T-cell (primary cell): ENCODE measurements at places on chromosomes 11 and 22. TPM values are rescaled to one million over a fixed set of nuclear protein-coding genes. Genes with fewer than 3 reads are reported as not detected.

The APLNR gene
- not detected for total RNA-seq

The ADORA2A gene
- 31.3 TPM for total RNA-seq

The ANO9 gene
- 120 TPM for total RNA-seq

The LRRC74B gene
- 0.16 TPM for total RNA-seq

The SLC25A1 gene
- 24.1 TPM for total RNA-seq

The SLC37A2 gene
- total RNA-seq = 1.1 TPM

The TSPAN18 gene
- total RNA-seq = 46.7 TPM

The OR51E2 gene
- not detected for total RNA-seq

The GTSE1 gene
- 0.44 TPM for total RNA-seq

GRCh38 chr22:43884600-43885318 is 7.1 kb downstream of the PNPLA5 start:
- peaks cover 76% of the 10 kb centered on the region for H3K27me3 ChIP-seq
- H3K36me3 ChIP-seq = no peaks in the 10 kb centered on the region
- H3K4me3 ChIP-seq = no peak overlapping the region
- peak; percentile 33 for DNase-seq

DNA sequence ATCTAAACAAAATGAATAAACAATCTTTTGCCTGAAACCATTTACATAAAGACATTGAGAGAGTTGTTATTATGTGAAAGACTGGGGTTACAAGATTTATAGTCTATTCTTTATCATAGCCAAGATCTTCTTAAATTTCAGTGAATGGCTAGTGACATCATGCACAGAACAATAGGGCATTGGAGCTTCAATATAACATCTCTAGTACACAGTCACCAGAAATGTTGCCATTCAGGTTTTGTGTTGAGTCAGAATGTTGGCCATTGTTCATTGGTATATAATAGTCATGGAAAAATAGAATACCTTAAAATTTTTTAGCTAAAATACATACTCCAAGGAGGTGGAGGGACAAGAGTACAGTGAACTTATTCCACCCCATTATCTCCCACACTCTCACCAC is 44.3 kb downstream of the SLC5A12 start:
- H3K4me3 ChIP-seq = no peak overlapping the region
- no peaks in the 10 kb centered on the region for H3K27me3 ChIP-seq
- DNase-seq = no peak

GRCh38 chr22:42682113-42682851 is 33.1 kb upstream of the CYB5R3 start:
- H3K4me1 ChIP-seq = no peaks in the 10 kb centered on the region
- no peak overlapping the region for H3K4me3 ChIP-seq
- no peak overlapping the region for H3K27ac ChIP-seq

DNA sequence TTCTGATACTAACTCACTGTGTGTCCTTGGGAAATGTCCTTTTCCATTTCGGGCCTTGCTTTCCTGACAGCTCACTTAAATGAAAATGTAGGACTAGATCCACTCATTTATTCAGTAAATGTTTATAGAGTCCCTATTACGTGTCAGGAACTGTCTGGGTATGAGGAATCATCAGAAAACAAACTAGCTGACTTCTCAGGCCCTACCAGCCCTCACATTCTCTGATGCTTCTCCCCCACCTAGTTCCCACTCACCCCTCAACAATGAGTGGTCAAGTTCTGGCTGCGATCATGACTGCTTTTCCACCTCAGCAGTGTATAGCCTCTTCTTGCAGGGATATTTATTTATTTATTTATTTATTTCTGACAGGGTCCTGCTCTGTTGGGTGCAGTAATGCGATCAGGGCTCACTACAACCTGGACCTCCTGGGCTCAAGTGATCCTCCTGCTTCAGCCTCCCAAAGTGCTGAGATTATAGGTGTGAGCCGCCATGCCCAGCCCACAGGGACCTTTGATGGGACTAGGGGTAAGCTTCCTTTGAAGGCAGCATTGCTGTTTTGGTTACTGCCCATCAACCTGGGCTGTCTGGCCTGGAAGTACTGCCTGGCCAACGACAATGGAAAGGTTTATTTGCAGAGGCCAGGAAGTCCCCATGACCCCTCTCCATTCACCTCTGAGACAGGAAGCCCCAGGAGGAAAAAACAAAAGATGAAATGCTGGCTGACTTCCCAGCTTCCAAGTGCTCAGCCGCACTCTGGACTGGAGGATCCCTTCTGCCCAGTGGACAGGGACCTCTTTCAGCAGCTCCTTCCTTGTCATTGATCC is 33.1 kb upstream of the POLD3 start:
- H3K4me3 ChIP-seq = no peak overlapping the region
- no peak overlapping the region for H3K27ac ChIP-seq
- H3K27me3 ChIP-seq = no peaks in the 10 kb centered on the region
- no peaks in the 10 kb centered on the region for H3K4me1 ChIP-seq
- no peak for DNase-seq

GRCh38 chr11:128210148-128210940 is 377.0 kb downstream of the ETS1 start:
- H3K4me1 ChIP-seq = no peaks in the 10 kb centered on the region
- H3K27ac ChIP-seq = no peak overlapping the region
- H3K27me3 ChIP-seq = no peaks in the 10 kb centered on the region
- DNase-seq = no peak
- no peaks in the 10 kb centered on the region for H3K36me3 ChIP-seq

DNA sequence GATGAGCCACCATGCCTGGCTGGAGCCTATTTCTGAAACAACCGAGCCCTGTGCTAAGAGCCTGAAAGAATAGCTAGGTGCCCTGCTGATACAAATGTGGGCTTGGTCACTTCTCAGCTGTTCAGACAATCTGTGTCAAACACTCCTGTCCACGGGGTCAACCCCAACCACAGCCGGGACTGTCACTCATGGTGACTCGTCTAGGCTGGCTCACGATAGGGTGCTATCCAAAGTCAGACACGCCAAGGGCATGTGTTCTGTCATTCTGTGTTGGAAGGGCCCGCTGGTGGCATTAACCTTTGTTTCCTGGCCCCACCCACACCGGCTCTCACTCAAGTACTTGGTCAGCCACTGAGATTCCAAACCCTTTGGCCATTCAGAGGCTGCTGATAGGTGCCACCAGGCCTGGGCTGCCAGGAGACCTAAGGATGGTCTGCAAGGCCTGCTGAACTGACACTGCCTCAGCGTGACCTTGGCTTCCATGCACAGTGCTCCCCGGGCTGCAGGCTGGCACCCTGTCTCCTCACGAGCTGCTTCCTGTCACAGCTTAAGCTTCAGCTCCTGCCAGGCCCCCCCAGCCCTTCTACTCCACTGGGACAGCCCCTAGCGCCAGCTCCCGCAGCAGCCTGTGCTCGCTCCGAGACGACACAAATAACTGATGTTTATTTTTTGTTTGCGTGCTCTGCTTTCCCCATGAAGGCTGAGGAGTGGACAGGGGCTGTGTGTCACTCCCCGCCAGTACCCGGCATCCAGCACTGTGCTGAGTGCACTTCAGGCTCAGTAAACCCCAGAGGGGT is 14.2 kb upstream of the CDC42BPG start:
- H3K27me3 ChIP-seq = no peaks in the 10 kb centered on the region
- peak; percentile 56 for DNase-seq
- peak overlapping the region; percentile 34 for H3K4me3 ChIP-seq
- H3K4me1 ChIP-seq = peaks cover 82% of the 10 kb centered on the region

GRCh38 chr11:10807493-10808234 is 1.1 kb downstream of the EIF4G2 start:
- peak overlapping the region; percentile 81 for H3K4me3 ChIP-seq
- H3K27ac ChIP-seq = peak overlapping the region; percentile 95
- DNase-seq = no peak
- H3K27me3 ChIP-seq = peaks cover 4% of the 10 kb centered on the region
- H3K4me1 ChIP-seq = peaks cover 25% of the 10 kb centered on the region

- DNase-seq = no peak
- H3K4me3 ChIP-seq = no peak overlapping the region
- H3K4me1 ChIP-seq = peaks cover 70% of the 10 kb centered on the region
- H3K27me3 ChIP-seq = no peaks in the 10 kb centered on the region
Measured at GRCh38 chr11:96259134-96259830, 83.7 kb downstream of the MAML2 start.

DNA sequence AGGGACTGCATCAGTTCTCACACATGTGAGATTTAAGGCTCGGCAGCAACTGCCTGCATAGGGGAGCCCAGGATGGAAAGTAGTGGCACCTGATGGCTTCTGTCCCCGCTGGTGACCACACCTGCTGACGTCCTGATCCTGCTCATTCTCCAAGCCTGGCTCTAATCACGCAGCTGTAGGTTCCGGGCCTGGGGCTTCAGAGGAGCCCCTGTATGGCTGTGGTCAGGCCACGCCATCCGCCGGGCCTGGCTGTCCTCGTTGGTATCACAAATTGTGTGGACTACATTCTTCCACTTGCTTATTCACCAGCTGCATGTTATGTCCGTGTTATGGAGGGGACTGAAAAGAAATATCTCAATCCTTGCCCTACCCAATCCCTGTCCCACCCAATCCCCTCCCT is 580.0 kb downstream of the TBC1D22A start:
- H3K27ac ChIP-seq = no peak overlapping the region
- no peaks in the 10 kb centered on the region for H3K36me3 ChIP-seq
- H3K4me3 ChIP-seq = no peak overlapping the region
- DNase-seq = no peak
- H3K27me3 ChIP-seq = no peaks in the 10 kb centered on the region
- H3K4me1 ChIP-seq = no peaks in the 10 kb centered on the region

DNA sequence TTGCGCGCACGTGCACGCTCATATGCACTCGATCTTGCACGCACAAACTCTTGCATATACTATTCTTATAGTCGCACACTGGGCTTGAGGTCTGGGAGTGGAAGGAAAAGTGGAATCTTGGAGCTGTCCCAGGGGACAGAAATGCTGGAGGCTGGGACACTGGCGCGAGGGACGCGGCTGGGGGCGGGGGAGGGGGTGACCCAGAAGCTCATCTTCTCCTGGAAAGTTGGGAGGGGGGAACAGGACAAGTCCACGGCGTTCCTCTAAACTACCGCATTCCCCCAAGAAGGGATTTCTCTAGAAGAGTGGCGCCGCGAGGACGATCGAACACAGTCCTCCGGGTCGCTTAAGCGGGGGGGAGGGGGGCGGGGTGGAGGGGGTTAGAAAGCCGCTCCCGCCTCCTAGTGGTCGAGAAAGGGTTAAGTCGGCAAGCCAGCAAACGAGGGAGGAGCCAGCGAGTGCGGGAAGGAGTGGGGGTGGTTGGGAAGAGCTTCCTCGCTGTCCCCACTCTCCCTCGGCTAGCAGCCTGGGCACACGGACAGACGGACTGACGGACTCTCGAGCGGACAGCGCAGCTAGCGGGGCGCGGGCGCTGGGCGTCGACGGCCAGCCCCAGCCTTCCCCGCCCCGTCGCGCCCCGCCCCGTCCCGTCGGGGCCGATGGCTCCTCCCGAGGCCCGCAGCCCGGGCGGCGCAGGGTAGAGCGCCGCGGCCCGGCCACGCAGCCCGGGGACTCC is at the start of gene RTN4RL2:
RTN4RL2 (plus strand) TSS at position 507 of the 736 bp plus-strand sequence. CDS start 338 bp downstream, outside the sequence.
- H3K27ac ChIP-seq = no peak within 1 kb of the TSS
- peak within 1 kb of the TSS; percentile 24 for H3K4me3 ChIP-seq
- H3K27me3 ChIP-seq = peaks cover 4% of the 10 kb centered on the region
- H3K36me3 ChIP-seq = no peaks in the 10 kb centered on the region

DNA sequence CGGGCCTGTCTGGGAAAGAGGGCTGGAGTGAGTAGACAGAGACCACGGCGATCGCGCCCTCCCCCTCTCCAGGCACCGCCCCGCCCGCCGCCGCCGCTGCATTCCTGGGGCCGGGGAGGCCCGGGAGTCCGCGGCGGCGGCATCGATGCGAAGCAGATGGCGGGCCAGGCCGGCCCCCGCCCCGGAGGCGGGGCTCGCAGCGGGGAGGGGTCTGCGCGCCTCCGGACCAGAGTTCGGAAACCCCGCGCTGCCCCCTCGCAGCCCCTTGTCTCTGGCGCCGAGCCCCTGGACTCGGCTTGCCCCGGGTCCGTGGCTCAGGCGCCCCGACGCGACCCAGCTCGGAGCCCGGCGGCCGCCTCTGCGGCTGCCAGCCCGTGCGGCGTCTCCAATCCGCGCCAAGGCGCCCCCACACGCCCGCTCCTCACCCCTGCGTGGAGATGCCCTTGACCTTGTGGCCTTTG is 1.3 kb downstream of the SCARF2 start:
- peak overlapping the region; percentile 53 for H3K4me3 ChIP-seq
- DNase-seq = no peak
- peaks cover 77% of the 10 kb centered on the region for H3K27me3 ChIP-seq
- peaks cover 1% of the 10 kb centered on the region for H3K36me3 ChIP-seq
- H3K4me1 ChIP-seq = peaks cover 32% of the 10 kb centered on the region
